ENCODE measurements at places on chromosomes 13 and 19.
A peak's percentile ranks its signal among the peaks of the same experiment; 100 is the strongest.

DNA sequence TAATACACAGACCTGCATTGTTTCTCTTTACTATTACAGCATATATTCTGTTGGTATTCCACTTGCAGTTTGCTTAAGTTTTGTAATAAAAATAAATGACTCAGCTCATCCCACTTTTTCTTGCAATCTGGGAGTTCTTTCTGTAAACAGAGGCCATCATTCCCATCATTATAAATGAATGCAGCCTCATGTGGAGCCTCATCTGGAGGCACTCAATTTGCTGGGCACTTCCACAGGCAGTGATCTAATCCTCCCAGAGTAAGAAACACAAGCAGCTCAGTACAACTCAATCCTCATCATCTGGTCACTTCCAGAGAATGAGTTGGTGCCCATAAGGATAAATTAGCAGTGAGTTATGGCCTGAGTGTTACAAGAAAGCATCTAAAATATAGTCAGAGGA, 2801.9 kb downstream of the PCDH9 start:
- no peak for DNase-seq

- no peak for DNase-seq
Observed at GRCh38 chr13:31859571-31859970, 120.2 kb downstream of the RXFP2 start.

DNA sequence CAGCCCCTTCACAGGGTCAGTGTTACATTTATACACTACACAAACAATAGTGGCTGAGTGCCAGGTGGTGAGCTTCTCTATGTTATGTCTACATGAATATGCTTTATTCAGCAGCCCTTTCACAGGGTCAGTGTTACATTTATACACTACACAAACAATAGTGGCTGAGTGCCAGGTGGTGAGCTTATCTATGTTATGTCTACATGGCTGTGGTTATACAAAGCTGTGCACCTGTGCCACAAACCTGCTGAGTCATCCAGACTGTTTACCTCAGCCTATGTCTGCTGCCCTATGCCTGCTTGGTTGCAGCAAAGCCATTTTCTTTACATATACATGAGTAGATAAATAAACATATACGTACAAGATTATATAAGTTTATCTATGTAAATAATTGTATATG, 76.5 kb downstream of the ZNF726 start:
- DNase-seq = no peak

DNA sequence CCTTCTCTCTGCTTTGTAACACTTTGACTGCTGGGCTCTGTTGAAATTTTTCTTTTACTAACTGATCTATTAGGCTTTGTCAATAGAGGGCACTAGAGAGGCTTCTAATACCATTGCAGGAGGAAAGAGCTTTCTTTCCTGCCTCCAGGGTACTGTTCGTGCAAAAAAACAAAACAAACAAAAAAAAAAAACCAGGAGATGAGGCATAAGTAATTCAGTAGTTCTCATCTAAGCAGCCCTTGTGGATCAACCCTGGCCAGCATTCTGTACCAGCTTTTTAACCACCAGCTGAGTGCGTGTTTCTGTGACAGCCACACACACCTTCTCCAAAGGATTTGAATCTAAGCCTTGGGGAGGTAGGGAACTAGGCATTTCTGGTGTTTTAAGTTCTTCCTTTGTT, 1707.6 kb upstream of the SLC10A2 start:
- no peak for DNase-seq

DNA sequence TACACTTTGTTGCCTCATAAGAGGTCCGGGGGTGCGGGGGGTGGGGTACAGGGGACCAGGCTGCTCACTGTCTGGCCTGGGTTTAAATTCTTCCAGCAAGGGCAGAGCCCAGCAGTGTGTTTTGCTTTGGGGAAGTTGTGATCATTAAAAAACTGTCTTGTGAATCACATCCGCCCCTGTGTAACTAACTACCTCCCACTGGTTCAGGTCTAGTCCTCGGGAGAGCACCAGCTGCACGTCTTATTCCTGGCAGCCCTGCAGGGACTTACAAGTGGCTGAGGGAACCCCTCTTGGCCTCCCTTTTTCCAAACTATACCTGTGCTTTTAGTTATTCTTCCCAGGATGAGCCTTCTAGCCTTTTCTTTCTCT, 127.5 kb downstream of the SIPA1L3 start:
- no peak for DNase-seq

DNA sequence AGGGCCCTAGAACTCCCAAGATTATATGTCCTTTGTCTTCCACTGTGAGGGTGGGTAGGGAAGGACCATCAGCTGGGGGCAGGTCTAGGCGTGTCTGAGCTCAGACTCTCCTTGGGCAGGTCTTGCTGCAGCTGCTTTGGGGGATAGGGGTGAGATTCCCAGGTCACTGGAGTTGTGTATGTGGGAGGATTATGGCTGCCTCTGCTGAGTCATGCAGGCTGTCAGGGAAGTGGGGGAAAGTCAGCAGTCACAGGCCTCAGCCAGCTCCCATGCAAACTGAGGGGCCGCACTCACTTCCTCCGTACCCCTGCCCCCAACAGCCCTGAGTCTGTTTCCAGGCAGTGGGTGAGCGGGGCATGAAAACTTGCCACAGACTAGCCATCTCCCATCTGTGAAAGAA, 600.8 kb downstream of the DIAPH3 start:
- no peak for DNase-seq

GRCh38 chr19:17026706-17027534, at the start of gene CPAMD8:
Gene CPAMD8 (minus strand): TSS chr19:17026810. CDS start chr19:17026642, 168 bp downstream.
- DNase-seq = no peak

DNA sequence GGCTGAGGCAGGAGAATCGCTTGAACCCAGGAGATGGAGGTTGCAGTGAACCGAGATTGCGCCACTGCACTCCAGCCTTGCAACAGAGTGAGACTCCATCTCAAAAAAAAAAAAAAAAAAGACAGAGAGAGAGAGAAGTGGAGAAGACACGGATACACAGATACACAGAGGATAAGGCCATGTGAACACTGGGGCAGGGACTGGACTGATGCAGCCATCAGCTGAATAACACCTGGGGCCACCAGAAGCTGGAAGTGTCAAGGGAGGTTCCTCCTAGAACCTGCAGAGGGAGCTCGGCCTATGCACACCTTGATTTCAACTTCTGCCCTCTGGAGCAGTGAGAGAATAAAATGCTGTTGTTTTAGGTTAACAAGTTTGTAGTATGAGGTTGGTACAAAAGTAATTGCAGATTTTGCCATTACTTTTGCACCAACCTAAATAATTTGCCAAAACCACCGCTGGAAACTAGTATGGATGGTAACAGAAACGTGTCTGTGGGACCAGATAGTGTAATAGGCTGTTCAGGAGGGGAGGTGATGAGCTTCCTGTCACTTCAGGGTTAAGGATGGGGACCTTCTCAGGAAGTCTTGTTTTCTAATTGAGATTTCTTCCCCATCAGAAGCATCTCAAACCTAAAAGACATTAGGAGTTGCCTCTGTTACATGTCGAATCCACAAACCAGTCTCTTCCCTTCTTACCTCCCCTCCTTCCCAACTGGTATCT, 36.4 kb upstream of the IGSF23 start:
- DNase-seq = no peak

DNA sequence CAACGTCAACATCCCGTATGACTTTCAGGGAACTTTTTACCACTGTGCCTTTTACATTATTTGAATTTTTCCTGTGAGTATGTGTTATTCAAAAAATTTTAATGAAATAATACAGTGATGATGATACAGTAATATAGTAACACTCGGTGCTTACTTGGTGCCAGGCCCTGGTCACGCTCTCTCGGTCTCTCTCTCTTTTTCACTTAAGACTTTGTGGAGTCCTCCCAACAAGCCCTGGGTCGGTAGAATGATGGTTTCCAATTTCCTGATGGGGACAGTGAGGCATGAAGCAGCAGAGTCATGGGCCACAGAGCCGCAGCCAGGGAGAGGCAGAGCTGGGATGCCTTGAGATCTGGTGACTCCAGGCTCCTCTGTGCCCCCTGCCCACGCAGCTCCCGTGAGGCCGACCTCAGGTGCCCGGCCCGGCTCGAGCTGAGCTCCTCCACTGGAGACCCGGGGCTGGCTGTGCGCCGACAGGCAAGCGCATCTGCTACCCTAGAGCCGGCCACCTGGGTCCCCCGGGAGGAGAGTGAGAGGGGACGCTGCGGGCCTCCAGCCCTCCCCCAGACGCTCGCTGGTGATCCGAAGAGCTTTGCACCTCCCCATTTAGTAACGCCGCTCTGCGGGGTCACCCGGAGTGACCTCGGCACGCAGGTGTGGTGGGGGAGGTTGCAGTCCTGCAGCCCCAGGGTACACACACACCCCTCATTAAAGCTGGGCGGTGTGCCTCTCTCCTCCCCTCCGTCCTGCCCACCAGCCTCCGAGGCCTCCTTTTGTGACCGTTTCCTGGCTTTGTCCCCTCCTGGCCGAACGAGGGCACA, 4.4 kb upstream of the SBK3 start:
- no peak for DNase-seq

- no peak for DNase-seq
Observed at GRCh38 chr19:33703821-33704220, 82.1 kb downstream of the CHST8 start.

- DNase-seq = no peak
Observed at GRCh38 chr19:28444362-28444761, 768.6 kb downstream of the UQCRFS1 start.

GRCh38 chr19:54616057-54616456, 14.2 kb upstream of the LILRB1 start:
- DNase-seq = no peak

GRCh38 chr19:39197808-39198207, 1.0 kb downstream of the NCCRP1 start:
- DNase-seq = no peak

- no peak for DNase-seq
Observed at GRCh38 chr13:37869756-37870488, at the start of gene TRPC4. Gene TRPC4 (minus strand): TSS chr13:37869772. CDS start chr13:37783333, 86,439 bp downstream.

- DNase-seq = no peak
Observed at GRCh38 chr13:21576426-21576825, 27.5 kb downstream of the MICU2 start.

- no peak for DNase-seq
Observed at GRCh38 chr19:46951171-46951986, 68.3 kb upstream of the NPAS1 start.

DNA sequence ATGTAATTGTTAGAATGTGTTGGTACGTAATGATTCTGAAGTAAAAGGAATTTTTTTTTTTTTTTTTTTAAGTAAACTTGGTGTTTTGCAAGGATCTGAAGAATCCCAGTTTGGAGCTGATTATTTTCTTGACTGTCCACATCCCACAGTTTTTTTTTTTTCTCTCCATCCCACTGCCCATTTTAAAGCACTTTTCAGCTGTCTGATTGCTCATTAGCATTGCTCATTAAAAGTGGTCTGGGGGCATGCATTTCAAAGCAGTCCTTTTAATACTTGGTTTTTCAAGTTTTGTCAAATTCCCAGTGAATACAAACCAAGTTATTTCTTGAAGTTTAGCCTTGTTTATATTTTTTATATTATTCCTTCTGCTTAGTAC, 44.1 kb downstream of the SLAIN1 start:
- DNase-seq = no peak

DNA sequence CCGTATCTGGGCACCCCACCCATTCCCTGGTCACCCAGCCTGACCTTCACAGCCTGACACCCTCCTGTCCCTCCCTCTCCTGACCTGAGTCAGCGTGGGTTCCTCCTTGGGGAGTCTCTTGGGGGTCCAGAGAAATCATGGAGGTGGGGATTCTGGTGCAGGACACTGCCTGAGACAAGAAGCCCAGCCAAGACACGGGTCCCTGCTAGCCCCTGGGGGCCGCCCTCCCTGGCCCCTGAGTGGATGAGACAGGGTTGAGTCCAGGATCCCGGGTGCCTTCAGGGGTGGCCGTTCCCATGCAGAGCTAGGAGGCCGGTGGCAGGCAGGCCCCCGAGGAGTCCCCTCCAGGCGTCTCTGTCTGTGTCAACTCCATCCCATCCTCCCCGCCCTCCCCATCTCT, 1.6 kb downstream of the MAP2K7 start:
- DNase-seq = no peak

- no peak for DNase-seq
Observed at GRCh38 chr13:113886561-113887112, 22.8 kb upstream of the GAS6 start.

- no peak for DNase-seq
Observed at GRCh38 chr13:98825659-98826058, 73.2 kb upstream of the SLC15A1 start.

DNA sequence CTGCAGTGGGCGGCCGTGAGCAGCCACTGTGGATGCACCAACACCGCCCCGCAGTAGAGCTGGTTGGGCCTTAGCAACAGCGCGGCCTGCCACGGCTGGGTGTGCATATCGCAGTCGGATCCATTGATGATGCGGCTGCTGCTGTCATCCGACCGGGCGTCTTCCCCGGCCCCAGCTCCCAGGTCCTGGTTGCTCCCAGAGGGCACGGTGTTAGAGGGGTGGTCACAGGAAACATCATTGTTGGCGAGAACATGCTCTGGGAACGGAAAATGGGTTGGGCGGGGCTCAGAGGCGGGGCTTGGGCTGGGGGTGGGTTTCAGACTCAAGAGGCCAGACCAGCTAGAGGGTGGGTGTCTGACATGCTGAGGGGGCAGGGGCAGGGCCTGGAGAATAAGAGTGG, 3.0 kb downstream of the KLK5 start:
- DNase-seq = no peak

- no peak for DNase-seq
Observed at GRCh38 chr19:10870501-10870954, 825 bp upstream of the CARM1 start.

DNA sequence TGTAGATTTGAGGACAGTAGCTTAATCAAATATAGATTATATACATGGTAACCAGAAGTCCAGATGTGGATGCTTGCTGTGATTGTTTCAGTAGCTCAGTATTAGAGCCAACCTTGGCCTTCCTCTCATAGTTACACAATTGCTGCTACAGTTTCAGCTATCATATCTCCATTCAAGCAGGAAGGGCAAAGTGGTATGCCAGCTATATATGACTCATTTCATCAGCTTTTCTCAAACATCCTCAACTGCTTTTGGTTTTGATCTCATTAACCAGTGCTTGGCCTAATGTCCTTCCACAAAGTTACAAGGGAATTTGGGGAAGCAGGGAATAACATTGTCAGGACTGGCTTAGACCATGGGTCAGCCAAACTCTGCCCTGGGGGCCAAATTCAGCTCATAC, 73.0 kb upstream of the MAB21L1 start:
- DNase-seq = no peak

- DNase-seq = peak; percentile 41
Observed at GRCh38 chr13:113930671-113931637, 42.9 kb downstream of the C13orf46 start.

DNA sequence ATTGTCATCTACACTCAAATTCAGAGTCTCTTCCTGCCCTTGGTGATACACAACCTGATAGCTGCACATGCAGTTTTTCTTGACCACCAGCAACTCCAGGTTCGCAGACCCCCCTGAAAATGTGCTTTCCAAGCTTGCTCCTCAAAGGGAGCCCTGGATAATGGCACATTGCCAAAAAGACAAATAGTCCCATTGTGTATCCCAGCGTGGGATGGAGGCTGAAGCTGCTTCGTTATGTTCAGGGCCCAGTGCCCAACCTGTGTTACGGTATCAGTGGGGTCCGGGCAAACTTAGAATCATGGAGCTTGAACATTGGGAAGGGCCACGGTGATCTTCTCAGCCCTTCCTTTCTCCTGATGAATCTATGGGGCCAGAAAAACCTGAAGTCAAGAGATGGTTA, 173.0 kb downstream of the TEX29 start:
- no peak for DNase-seq

GRCh38 chr13:50740052-50740741, 103.3 kb downstream of the DLEU7 start:
- DNase-seq = no peak
